ENCODE measurements at places on chromosomes 11 and 22.

DNA sequence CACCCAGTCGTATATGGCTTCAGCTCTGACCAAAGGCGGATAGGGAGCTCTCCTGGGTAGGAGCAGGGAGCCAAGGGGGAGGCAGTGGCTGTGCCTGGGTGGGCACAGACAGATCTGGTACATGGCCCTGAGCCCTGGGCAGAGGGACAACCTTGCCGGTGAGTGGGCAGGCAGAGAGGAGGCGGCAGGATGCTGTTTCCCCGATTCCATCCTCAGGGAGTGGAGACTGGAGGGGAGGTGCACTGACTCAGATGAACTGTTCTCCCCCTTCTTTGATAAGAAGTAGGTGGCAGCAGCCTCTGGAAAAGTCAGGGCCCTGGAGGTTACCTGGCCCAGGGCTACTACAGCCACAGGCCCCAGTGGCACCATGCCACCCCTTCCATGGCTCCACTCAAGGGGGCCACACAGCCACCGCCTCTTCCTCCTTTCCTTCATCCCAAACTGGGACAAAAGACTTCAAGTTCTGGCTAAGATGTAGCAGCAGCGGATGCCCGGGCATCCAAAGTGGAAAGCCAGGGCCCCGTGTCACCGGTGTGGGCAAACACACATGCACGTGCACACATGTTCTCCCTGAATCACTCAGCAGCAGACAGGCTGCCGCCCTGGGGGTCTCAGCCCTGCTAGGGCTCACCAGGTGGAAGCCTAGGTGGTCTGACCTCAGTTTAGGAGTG, 13.4 kb downstream of the CXCR5 start:
- peak; percentile 22 for DNase-seq

DNA sequence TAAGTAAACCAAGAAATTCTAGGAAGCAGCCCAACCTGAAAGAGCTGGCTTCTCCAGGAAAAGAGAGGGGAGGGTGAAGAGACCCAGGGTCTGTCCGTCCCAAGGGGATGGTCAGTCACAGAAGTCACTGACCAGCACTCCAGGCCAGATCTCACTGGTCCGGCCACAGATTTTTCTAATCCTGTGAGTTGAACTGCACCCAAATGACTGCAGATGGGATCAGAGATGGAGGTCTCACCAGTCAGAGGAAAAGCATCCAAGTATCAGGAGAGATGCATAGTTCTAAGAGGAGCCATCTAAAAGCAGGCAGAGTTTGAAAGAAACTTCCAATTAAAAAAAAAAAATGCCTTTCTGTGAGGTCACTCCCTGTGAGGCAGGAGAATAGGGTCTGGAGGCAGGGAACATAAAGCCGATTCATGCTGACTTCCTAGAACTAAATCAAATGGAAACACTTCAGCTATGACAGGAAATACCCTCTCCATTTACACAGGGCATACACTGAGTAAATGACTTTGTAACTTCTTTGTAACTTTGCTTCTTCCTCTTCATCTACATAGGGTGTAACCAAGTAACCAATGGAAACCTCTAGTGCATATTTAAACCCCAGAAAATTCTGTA, 144.5 kb downstream of the CCDC34 start:
- no peak for DNase-seq

GRCh38 chr11:5514841-5515240, 1.7 kb downstream of the UBQLNL start:
- DNase-seq = no peak

GRCh38 chr11:117497206-117497951, 169.7 kb downstream of the CEP164 start:
- no peak for DNase-seq

DNA sequence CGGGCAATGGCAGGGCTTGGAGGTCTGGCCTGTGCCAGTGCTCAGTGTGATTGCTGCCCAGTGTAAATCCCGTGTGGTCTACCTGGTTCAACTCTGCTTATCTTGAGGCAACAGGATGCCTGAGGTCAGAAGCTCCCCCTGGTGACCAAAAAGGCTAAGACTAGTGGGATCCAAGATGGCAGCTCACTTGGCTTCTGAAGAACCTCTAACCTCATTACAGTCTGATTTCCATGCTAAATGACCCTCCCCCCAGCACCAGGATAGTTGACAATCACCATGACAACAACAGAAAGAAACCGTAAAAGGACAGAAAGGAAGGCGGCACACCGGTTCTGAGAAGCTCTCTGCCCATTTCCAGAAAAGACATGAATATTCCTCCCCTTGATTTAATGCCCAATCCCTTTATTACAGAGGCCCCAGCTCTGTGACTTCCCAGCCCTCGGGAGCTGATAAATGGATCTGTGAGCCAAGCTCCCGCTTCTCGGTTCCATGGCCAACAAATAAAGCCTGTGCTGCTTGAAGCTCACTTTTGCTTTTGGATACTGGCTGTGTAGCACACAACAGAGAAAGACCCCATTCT, 398.4 kb downstream of the CTTN start:
- no peak for DNase-seq

DNA sequence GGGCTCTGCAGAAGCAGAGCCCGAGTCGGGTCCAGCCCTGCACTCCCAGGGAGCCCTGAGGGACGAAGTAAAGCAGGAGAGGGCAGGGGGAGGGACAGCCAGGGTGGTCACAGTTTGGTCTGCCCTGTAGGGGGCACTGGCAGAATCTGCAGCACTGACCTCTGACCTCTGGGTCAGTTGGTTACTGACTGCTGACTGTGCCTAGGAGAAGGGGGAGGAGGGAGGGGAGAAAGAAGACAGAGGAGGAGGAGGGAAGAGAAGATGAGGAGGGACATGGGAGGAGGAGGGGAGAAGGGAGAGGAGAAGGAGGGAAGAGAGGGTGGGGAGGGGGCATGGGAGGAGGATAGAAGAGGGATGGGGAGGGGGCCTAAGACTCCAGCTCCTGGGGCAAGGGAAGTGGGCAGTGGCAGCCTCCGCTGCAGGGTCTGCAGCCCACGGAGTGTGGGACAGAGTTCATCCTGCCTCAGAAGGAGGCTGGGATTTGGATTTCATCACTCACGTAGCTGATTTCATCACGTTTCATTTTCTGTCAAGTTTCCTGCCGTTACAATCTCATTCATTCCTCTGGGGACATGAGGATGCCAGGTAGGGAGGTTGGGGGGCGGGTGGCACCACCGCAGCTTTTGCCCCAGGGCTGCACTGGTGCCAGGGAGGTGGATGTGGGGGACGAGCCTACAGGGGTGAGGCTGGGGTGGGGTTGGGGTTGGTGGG, 55.2 kb downstream of the FLRT1 start:
- no peak for DNase-seq

All from CD4-positive, alpha-beta memory T cell (primary cell).